ENCODE measurements at places on chromosomes 2 and 18.

- no peak for DNase-seq
These were observed 25.6 kb downstream of the BCL2 start for GRCh38 chr18:63293935-63294334.

DNA sequence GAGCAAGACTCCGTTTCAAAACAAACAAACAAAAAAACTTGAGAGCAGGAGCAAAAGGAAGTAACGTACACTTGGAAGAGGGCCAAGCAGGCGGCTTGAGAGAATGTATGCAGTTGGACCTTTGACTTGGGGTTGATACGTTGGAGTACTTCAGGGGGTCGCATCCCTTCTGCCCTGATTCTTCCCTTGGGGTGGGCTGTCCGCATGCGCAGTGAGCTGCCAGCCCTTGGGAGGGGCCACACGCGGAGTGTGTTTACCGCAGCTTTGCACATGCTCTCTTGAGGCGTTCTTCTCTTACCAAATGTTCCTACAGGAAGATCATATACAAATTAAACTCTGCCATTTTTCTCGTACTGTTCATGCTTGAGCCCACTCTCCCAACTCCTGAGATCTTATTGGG lies 38.1 kb upstream of the SOCS6 start:
- DNase-seq = no peak

DNA sequence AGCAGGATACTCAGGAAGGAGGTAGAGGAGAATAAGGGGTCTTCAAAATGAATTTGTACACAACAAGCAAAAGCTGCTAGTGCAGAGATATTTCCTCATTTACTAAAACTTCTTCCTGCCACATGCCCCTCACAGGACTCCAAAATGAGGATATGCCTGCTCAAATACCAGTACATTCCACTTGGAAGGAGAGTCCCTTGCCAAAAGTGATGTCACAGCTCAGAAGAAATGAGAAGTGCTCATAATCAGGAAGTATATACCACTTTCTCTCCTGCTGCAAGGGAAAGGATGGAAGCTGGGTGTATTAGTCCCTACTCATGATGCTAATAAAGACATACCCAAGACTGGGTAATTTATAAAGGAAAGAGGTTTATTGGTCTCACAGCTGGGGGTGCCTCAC lies 87.7 kb upstream of the FSHR start:
- DNase-seq = no peak

- no peak for DNase-seq
These were observed 24.1 kb downstream of the SMAD2 start for GRCh38 chr18:47906408-47906807.

- DNase-seq = no peak
These were observed 12.3 kb upstream of the STK17B start for GRCh38 chr2:196183528-196184231.

DNA sequence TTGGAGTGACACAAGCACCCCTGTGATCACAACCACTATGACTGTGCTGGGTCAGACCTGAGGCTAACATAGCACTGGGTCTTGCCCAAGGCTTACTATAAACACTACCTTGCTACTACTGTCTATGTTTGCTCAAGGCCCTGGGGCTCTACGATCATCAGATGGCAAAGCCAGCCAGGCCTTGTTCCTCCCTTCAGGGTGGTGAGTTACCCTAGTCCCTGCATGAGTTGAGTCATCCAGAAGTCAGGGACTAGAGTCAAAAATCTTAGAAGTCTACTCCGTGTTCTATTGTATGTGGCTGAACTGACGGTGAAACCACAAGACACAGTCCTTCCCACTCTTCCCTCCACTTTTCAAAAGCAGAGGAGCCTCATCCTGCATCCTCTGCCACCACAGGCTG lies 551.2 kb upstream of the FSIP2 start:
- DNase-seq = no peak

- DNase-seq = no peak
These were observed 68.1 kb upstream of the AMMECR1L start for GRCh38 chr2:127953849-127954248.

- DNase-seq = no peak
These were observed 192.0 kb downstream of the SH3BP4 start for GRCh38 chr2:235143789-235144188.

DNA sequence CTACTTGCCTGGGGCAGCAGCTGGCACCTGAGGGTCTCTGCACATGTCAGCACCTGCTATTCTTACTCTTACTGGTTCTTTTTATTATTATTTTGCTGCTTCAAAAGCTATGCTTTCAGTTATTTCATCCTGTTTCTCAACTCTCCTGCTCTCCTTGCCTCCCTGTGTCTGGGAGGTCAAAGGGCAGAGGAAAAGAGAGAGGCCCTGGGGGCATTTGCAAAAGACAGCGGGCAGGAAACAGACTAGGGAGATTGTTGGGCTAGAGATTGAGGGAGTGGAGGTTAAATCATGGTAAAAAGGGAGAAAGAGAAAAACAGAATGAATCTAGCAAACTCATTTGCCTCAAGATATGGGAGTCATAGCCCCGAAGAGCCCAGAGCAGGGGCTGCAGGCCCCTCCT lies 21.1 kb upstream of the RPL31 start:
- no peak for DNase-seq

DNA sequence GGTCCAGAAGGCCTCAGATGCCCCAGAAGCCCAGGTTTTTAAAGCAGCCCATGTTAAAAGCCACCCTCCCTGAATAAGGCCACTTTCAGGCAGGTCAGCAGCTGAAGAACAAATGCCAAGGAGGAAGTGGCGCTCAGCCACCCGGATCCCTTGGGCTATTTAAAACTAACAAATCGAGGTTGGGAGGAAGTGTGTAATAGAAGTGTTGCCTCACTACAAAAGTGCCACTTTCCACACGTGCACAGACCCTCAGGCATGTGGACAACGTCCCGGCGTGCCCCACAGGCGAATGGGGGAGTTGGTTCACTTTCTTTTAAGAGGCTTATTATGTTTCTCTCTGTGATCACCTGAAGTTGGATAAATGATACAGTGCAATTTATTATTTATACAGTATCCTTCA lies 173.8 kb upstream of the SALL3 start:
- DNase-seq = no peak

DNA sequence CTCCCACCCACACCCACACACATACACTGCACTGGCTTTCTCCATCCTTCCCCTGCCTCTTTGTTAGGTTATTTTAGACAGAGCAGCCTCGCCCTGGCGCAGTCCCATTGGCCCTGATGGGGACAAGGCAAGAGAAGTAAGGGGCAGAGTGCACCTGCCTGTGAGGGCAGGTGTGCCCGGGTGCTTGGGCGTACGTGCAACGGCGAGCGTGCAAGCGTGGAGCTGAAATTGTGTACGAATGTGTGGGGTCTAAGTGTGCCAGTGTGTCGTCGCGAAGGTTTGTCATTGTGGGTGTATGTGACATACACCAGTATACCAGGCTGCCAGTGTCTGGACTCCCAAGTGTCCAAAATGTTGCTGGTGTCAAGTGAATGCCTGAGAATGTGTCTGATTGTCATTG lies 544 bp downstream of the LRATD1 start:
- DNase-seq = no peak

- DNase-seq = no peak
These were observed 40.3 kb downstream of the LHCGR start for GRCh38 chr2:48715042-48715899.

- DNase-seq = no peak
These were observed 53.9 kb upstream of the GLI2 start for GRCh38 chr2:120681696-120682288.

- DNase-seq = no peak
These were observed 97.0 kb upstream of the SLC35G4 start for GRCh38 chr18:11512096-11513025.

DNA sequence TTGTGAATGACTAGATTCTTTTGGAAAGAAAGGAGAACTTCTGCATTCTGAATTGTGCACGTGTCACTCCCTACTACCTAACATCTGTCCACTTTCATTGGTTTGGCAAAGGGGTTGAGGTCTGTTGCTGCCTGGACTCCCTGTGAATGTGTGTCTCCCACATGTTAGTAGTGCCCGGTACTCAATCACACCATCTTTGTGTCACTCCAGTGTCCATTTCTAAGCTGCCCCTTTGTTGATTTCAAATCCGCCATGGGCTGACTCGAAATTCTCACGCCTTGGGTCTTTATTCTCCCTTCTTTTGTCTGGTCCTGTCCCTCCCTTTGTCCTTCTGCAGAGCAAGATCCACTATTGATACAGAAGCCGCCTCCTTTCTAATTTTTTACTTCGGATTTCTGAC lies 7.5 kb downstream of the DPYSL5 start:
- DNase-seq = no peak

DNA sequence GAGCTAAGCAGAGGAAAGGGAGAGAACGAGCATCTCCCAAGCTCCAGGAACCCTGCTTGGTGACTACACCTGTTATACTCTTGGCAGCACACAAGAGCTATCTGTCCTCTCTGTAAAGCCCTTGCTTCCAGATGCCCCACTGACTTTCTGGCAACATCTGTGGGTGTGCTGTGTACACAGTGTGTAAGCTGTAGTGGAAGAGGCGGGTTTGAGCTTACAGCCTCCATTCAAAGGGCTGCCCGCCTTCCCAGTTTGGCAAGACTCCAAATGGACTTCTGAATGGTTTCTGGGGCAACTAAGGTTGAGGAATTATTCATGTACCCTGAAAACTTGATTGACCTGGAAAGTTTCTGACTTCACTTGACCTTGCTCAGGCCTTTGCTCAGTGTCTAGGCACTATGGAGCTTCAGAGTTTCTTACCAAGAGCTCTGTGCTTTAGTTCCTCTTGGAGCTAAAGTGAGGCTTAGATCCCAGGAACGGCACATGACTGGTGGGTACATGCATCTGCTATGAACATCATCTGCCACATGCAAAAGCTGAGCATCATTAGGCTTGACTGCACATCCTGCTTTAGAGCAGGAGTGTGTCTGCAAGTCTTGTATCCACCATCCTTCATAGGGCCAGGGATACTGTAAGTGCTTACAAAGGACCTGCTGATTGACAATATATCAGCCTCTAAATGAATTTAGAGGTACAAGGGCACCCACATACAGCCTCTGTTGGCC lies 290.9 kb upstream of the SIX2 start:
- no peak for DNase-seq

- no peak for DNase-seq
These were observed 165.5 kb downstream of the GCA start for GRCh38 chr2:162509288-162509968.

- no peak for DNase-seq
These were observed 293.2 kb downstream of the PIEZO2 start for GRCh38 chr18:10856132-10856531.

DNA sequence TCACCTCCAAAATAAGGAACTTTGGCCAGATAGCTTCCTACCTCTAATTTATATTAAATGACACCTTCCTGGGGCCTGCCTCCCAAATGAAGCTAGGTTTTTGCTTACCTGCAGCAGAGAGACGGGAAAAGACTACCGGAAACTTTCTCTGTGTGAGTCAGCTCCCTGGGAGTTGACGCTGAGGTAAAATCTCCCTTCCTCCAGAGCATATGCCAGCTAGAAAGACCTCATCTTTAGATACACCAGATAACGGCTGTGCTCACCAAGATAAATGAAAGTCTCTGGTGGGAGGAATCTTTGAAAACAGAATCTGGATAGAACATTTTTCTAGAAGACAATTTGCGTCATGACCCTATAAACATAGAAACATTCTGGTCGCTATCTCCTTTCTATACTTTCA lies 99.7 kb upstream of the RFX8 start:
- DNase-seq = no peak

DNA sequence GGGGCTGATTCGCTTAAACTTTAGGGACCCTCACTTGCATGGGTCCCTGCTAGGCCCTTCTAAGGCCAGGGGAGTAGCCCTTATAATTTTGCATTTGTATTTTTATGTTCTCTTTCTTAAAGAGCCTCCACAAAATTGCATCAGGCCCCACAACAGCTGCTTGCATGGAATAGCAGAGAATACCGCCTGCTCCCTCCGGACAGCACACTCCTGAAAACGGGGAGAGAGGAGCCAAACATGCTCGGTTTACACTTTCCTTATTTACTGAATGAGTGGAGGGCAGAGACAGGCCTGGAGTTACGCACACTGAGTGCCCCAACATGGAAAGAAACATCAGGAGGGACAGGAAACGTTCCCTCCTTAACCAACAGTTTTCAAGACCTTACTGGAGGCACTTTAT lies 132.2 kb downstream of the ANTXR1 start:
- no peak for DNase-seq

GRCh38 chr2:97840198-97840597 lies 126.8 kb downstream of the ZAP70 start:
- DNase-seq = no peak

DNA sequence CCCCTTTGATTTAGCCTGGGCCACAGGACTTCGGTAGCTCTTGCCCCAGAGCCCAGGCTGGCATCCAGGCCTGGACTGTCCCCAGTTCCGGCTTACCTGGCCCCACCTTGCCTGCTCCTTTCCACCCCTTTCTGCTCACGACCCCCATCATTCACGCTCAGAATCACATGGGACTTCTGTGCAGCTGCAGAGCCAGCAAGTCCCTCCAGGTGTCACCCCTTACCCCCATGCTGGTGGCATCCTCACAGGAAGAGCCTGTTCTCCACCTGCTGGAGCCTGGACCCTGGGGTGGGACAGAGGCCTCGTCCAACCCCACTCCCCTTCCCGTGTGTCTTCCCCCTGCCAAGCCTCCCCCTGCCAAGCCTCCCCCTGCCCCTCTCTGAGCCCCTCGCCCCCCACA lies 7.9 kb upstream of the KCNIP3 start:
- no peak for DNase-seq

GRCh38 chr2:133843551-133843950 lies 275.3 kb upstream of the NCKAP5 start:
- no peak for DNase-seq

- DNase-seq = no peak
These were observed 19.3 kb downstream of the PPP4R1 start for GRCh38 chr18:9594823-9595596.

- DNase-seq = no peak
These were observed 26.5 kb upstream of the EML4 start for GRCh38 chr2:42142547-42143184.

DNA sequence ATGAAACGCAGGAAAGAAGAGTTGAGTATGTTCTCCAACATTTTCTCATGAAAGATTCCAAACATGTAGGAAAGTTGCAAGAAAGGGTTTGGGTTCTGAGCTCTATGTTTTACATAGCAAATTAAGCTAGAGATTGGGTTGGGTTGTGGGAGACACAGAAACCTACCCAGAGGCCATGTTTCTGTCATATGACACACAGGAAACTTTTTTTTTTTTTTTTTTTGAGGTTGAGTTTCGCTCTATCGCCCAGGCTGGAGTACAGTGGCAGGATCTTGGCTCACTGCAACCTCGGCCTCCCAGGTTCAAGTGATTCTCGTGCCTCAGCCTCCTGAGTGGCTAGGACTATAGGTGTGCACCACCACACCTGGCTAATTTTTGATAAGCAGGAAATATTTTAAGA lies 57.6 kb downstream of the DOCK10 start:
- DNase-seq = no peak

DNA sequence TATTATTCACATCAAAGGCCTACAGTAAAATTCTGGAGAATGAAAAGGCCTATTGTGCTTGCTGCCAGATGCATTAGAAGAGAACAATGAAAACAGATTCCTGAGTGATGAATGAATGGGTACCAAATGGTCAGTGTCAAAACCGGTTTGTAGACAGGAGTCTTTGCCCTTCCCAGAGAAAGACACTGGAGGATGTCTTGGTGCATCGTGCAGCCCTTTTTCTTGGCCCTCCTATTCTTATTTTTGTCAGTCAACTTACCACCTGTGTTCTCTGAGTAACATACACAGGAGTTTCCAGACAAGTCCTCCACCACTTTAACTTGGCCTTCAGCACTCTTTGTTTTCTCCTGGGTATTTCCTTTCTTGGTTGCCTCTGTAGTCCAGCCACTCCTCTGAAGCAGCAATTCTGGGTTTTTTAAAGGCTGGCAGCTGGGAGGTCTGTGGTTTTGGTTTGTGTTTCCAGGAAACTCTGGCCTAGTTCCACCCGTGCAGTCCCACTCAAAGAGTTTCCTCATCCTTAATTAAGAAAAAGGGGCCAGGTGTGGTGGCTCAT lies 29.4 kb downstream of the PSTPIP2 start:
- no peak for DNase-seq
